ENCODE measurements at places on chromosomes 16 and 17. TPM values are rescaled to one million over a fixed set of nuclear protein-coding genes. Genes with fewer than 3 reads are reported as not detected.

The ZFPM1 gene
- total RNA-seq: 0.55 TPM

The GNGT2 gene
- total RNA-seq: not detected

The RAB37 gene
- 0.11 TPM for total RNA-seq

The ITGB3 gene
- total RNA-seq: 27.8 TPM

The CLEC18B gene
- total RNA-seq: 0.33 TPM

The PFAS gene
- 41.8 TPM for total RNA-seq

The FNDC8 gene
- not detected for total RNA-seq

The TRIM16 gene
- total RNA-seq: 70.1 TPM

The KRTAP4-4 gene
- total RNA-seq: not detected

The SNX20 gene
- total RNA-seq: not detected

The BIRC5 gene
- 41.4 TPM for total RNA-seq

The KRT9 gene
- not detected for total RNA-seq

The HOXB6 gene
- 0.62 TPM for total RNA-seq

The MPV17L gene
- 0.12 TPM for total RNA-seq

The ACSM2A gene
- total RNA-seq: not detected

The BCO1 gene
- total RNA-seq: 0.12 TPM

The SLC52A1 gene
- total RNA-seq: 0.37 TPM

The PPP1R27 gene
- total RNA-seq: not detected

Data from uterine smooth muscle cell (primary cell).